Mesothelial cell of epicardium (in vitro differentiated cells): ENCODE measurements at places on chromosomes 6 and 20.
A peak's percentile ranks its signal among the peaks of the same experiment; 100 is the strongest.

GRCh38 chr6:35678021-35678654 is 10.6 kb downstream of the FKBP5 start:
- no peak for DNase-seq

- DNase-seq: no peak
Observed at GRCh38 chr6:125004198-125004597, 42.0 kb downstream of the RNF217 start.

DNA sequence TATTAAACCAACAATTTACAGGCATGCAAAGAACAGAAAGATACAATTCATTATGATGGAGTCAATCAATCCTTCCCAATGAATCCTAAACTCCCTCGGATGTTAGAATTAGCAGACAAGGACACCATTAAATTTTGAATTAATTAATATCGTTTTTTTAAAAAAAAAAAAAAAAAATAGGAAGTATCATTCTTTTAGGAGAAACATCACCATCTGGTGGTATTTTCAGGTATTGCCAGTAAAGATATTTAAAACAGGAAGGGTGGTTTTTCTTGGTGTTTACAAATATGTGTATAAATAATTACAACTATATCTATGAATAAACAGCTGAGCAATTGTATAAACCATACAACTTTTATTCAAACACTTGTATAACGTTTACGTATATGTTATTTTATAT is 564.4 kb downstream of the HAO1 start:
- no peak for DNase-seq

- no peak for DNase-seq
Observed at GRCh38 chr6:38504996-38505395, 134.7 kb downstream of the BTBD9 start.

DNA sequence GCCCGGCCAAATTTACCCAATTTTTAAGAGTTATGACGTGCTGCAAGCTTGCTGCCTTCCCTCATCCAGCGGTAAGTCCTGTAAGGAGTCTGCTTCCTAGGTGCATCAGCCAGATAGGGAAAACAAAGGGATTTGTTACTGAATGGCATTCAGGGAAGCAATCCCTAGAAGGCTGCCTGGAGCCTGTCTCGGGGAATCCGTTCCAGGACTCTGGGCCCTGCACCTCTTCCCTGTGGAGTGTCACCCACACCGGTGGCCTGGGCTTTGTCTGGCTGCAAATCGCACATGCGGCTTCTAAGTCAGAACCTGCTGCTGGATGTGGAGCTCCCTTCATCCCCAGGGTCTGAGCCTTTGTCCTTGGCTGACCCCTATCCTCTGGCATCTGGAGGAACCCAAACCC is 7.0 kb downstream of the MYT1 start:
- DNase-seq: no peak

- DNase-seq: no peak
Observed at GRCh38 chr20:31712112-31712553, 10.5 kb downstream of the BCL2L1 start.

DNA sequence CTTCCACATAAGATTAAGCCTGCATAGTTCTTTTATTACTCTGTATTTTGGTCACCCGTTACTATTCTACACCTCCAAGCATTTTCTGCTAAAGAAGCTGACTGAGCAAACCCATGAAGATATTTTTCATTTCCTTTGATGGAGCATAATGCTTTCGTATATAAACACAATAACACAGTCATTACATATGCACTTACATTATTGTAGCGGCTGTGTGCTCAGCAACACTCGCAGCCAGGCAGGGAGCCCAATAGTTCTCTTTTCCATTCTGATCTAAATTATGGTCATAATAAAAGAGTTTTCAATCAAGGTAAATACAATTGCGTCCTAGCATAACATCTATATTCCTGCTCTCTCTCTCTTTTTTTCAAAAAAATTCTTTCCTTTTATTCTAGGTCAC is 69.6 kb upstream of the TFB1M start:
- DNase-seq: no peak

GRCh38 chr6:39791850-39792539 is at the start of gene DAAM2:
Gene DAAM2 (plus strand): TSS chr6:39792376. CDS start chr6:39856303, 63,927 bp downstream.
- DNase-seq: peak; percentile 73

GRCh38 chr6:66940003-66940402 is 1233.0 kb upstream of the EYS start:
- no peak for DNase-seq

GRCh38 chr6:87922947-87923330 is 124.7 kb upstream of the SPACA1 start:
- DNase-seq: no peak

DNA sequence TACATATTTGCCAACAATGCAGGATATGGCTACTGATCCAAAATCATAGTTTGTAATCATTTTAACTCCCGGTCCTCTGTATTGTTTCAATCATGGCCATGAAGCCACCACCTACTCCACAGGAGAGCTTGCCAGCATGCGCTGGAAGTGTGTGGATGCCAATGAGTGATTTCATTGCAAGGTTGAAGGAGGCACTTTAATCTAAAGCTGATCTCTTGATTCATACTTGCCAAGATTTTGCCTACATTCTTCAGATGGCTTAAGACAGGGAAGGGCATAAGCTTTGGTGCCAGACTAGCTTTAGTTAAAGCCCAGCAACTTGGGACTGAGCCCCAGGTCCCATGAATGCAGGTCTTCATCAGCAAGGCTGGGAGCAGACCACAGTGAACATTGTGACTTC is 58.8 kb downstream of the TPD52L1 start:
- DNase-seq: no peak

DNA sequence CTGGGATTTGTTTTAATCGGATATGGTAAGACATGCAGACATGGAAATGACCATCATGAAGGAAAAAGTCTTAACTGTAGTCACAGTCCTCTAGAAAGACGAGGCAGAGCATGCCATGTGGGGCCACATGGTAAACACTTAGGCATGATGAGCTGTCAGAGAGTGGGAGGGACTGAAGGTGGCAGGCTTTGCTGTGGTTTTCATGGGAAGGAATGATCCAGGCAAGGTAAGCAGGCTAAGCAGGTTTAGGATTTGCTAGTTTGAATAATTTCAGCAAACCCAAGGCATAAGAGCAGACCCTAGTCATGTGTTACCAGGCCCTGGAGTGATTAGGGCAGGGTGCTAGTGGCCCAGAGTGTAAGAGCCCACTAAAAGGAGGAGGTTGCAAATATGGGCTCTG is 47.2 kb upstream of the STMND1 start:
- no peak for DNase-seq

GRCh38 chr20:5100684-5101347 is 18.9 kb downstream of the PCNA start:
- DNase-seq: peak; percentile 46

DNA sequence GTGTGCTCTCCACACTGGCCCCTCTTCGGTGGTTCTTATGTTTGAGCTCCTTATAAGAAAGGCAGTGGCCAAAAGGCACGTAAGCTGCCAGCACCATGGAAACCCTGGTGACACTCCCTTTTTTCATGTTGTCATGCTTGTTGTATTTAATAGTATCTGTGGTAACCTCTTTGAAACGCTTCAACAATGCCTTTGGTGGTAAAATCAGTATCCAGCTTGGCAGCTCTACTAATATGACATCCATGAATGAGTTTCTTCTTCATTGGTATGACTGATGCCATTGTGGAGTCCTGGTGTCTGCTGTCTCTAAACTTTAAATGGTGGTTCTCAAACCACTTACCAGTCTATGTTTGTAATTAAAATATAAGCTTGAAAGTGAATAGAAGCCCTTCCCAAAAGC is 10.7 kb upstream of the MYLK2 start:
- no peak for DNase-seq

DNA sequence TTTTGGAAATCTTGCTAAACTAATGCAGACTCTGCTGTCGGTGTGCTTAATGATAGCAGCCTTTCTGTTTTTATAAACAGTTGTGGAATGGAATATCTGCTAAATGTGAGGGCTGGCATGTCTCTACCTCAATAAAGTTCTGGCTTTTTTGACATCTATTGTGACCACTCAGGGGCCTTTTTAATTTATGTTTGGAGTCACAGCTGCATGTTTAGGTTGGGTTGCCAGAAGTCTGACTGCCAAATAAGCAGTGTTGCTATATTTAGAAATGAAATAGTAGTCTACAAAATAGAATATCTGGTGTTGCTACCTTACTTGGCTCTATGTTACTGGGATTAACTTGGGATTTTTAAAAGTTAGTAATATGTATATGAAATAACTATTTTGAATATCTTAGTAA is 125.1 kb upstream of the LOC128125822 start:
- no peak for DNase-seq

DNA sequence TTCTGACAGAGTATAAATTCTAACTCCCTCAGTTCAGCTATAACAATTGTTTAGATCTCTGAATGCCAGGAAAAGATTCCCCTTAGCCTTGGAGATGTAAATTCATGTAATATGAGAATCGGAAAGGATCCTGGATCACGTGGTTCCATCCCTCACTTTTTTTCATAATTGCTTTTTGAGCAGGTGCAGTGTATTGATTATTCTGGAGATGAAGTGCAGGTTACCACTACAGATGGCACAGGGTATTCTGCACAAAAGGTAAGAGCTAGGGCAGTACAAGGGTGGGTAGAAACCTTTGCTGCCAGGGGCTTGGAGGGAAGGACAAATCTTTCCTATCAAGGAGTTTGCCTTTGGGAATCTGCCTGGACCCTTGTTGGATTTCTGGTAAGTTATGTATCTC is 52.7 kb downstream of the KDM1B start:
- no peak for DNase-seq

DNA sequence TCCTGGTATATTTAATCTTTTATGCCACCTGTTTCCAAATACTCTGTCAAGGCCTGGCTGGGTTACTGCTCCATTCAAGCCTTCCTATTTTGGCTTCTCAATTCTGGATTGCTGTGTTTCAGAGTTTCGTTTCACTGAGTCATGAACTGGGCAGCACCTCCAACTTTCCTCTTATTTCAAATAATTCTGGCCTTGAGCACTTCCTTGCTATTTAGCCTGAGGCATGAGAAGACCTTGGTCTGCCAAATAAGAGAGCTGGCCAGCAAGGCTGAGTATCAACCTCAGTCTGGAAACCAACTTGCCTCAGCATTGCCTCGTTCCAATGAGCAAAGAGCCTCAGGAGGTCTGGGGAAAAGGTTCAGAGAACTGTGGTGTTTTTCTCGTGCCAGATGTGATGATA is 66.6 kb downstream of the TNFAIP3 start:
- DNase-seq: no peak

DNA sequence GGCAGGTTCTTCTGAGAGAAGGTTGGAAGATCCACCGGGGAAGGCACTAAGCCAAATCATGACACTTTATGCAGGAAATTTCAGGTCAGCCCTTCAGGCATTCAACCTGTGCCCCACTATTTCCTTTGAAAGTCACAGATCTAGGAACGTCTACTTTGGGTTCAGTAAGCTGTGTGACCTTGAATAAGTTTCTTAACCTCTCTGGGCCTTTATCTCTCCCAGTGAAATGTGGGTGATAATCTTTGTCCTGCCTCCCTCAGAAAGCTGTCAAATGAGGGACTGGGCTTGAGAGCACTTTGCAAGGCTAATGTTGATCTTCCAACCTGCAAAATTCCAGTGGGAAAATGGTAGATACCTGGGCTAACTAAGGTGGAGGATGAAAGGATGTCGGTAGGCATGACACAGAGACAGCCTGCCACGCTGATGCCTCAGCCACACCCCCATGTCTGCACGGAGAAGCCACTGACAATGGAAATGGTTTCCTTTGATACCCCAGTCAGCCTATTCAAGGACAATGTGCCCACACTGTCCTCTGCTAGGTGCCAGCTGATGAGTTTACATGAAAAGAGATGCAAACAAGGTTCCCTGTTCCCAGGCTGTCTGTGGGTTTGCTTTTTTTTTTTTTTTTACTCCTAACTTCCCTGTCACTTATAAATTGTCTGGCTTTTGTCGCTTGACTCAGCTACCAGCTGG is 9.3 kb downstream of the BNIP5 start:
- no peak for DNase-seq

- no peak for DNase-seq
Observed at GRCh38 chr6:46989398-46989797, 52.7 kb downstream of the ADGRF1 start.
